ENCODE measurements at places on chromosomes 6 and 20.
A peak's percentile ranks its signal among the peaks of the same experiment; 100 is the strongest.

DNA sequence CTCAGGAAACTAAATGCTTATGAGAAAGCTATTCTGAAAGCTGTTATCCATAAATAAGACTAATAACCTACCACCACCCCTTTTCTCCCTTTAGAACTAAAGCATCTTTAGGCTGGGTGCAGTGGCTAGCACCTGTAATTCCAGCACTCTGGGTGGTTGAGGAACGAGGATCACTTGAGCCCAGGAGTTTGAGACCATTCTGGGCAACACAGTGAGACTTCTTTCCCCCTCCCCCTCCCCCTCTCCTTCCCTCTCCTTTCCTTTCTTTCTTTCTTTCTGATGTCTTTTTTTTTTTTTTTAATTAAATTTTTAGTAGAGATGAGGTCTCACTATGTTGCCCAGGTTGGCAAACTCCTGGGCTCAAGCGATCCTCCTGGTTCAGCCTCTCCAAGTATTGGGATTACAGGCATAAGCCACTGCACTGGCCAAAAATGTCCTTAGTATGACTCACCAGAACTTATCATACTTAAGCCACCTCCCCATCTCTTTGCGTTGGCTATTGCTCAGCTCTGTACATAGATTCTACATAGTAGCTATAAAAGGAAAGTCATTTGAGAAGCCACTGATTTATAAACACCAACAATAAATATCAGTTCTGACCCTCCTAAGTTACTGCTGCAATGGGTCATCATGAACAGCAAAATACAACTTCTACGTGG lies 54.8 kb upstream of the SPDEF start:
- DNase-seq, result peak; percentile 66

DNA sequence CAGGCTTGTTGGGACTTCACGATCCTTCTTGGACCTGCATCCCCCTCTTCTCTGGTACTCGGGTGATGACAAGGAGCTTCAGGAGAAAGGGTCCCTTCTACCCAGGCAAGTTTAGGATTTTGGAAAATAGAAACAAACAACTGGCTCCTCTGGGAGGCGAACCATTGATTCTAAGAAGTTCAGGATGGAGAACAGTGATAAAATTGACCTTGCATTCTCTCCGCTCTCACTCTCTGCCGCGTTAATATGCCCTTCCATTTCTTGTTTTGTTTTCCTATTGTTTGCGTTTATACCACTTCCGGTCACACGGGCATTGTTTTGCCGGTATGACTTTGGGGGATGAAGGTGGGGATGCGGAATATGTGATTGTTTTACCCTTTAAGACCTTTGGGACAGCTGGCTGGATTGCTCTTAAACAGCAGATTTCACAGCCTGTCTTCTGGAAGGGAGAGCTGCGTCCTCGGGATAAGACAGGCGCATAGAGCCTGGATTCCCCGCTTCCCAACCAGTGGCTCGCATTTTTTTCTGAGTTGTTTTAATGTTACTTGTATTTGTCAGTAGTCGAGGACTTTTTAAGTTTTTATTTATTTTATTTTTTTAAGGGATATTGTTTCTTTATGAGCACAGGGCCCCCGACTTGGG lies 144.3 kb upstream of the ZNF184 start:
- DNase-seq, result no peak

- no peak for DNase-seq
Observed at GRCh38 chr6:159056003-159056402, 11.2 kb upstream of the TAGAP start.

- no peak for DNase-seq
Observed at GRCh38 chr6:1679688-1680068, 70.0 kb downstream of the FOXC1 start.

DNA sequence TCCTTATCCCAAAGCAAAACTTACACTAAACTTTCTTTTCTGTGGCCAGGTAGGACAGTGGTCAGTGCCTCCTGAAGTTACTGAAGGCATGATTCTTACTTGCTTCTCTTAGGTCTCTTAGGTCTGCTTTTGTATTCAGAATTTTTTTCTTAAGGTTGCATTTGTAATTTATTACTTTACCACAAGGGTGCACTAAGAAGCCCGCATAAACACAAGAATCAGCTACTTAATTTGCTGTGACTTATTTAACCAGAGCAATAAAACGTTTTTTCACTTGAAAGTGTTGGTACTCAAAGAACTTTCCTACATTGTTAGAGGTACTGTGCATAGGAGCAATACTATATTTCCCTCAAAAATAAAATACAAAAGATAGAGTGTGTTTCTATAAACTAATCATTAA lies 75.4 kb upstream of the LAMA2 start:
- DNase-seq, result peak; percentile 18

- DNase-seq, result no peak
Observed at GRCh38 chr6:154233383-154233782, 123.2 kb downstream of the IPCEF1 start.

GRCh38 chr20:33836277-33836676 lies 25.1 kb downstream of the CHMP4B start:
- no peak for DNase-seq

DNA sequence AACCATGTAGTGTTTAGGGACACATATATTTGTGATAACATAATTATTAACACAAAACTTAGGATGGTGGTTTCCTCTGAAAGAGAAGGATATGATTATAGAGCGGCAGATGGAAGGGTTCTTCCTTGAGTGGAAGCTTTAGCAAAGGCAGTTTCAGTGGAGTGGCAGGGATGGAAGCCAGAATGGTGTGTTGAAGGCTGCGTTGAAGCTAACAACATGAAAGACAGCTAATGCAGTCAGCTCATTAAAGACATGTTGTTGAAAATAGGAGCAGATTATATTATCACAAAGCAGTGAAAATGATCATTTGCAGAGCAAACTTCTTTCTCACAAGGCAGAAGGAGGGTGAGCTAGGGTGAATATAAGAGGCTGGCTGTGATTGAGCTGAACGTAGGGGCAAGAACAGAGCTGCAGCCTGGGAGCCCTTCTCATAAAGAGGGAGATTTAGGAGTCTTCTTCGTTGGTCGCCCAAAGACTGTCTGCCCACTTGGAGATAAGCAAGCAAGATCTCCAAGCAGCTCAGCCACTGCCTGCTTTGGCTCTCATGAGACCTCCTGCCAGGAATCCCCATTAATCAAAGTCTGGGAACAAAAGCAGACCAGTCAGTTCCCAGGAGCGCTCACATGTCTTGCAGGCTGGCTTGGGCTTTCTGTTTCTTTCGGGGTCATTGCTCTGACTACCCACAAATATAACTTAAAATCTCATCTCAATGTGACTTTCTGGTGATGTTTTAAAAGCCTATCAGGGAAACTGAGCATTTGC lies 2.6 kb upstream of the ANKRD6 start:
- no peak for DNase-seq

GRCh38 chr20:50169329-50169823 lies 15.9 kb upstream of the PEDS1 start:
- DNase-seq, result peak; percentile 97

GRCh38 chr20:24164360-24164759 lies 175.8 kb upstream of the GGTLC1 start:
- no peak for DNase-seq

GRCh38 chr6:104941729-104942091 lies 15.2 kb upstream of the LIN28B start:
- no peak for DNase-seq

DNA sequence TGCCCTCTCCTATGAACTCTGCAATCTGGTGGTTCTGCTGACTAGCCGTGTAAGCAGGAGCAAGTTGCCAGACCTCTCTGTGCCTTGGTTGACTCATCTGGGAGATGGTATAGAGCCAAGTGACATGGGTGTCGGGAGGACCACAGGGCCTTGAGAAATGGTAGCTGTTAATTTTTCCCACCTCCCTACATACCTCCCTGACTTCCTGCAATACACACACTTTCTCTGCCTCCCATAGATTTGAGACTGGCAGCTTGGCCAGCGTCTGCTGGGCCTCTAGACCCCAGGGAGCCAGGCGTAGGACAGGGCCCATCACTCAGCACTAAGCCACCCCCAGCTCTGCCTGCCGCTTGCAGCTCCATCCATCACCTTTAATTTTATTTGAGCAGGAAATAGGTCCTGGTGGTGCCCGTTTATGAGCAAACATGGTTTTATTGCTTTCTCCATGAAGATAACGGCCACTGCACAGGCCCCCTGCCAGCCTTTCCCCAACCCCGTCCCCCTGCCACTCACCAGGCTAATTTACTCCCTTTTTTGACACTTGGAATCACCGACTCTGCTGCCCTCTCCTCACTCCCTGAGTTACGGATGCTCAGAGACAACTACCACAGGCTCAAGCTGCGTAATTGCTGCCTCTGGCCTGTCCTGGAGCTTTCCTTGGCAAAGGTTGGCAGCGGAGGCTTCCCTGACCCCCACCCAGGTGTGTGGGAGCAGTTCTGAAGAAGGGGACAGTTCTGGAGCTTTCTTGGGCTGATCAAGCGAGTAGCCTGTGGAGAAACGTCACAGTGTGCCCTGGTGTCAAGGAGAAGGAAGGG lies 11.1 kb downstream of the GLP1R start:
- no peak for DNase-seq

DNA sequence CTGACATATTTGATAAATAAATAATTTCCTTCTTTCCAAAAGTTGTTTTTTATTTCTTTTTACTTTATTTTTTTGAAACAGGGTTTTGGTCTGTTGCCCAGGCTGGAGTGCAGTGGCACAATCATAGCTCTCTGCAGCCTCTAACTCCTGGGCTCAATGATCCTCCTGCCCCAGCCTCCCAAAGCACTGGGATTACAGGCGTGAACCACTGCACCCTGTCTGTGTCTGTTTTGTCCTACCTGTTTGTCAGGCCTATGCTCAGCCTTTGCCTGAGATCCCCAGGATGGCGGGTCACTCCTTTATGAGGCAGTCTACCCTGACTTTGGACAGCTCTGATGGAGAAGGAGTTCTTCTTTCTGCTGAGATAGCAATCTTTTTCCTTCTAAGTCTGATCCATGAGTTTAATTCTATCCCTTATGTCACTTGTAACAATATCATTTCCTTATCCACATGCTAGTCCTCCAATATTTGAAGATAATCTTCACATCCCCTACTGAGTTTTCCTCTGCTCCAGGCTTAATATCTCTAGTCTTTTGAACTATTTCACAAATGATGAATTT lies 14.4 kb upstream of the SLC16A10 start:
- no peak for DNase-seq

- DNase-seq, result no peak
Observed at GRCh38 chr6:34571388-34571787, 15.3 kb upstream of the SPDEF start.

GRCh38 chr20:45523821-45524220 lies 8.4 kb upstream of the SPINT3 start:
- DNase-seq, result no peak

GRCh38 chr20:11852811-11853210 lies 64.9 kb upstream of the BTBD3 start:
- peak; percentile 61 for DNase-seq

- no peak for DNase-seq
Observed at GRCh38 chr6:96923400-96923799, 1.1 kb upstream of the KLHL32 start.

DNA sequence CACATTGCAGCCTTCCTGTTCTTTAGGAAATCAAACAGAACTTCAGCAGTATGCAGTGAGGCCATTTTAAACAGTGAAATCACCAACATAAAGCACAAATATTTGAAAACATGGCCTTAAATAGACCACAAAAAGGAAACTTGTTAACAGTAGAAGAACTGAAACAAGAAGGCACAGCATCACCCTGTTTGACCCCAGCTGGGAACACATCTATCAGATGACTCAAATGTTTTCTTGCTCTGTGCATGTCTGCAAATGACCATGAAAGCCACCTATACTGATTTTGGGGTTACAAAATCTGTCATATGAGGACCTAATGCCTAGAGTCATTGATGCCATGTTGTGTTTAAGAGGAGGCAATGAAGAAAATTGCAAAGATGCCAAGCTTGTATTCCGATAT lies 123.8 kb upstream of the ADGRF1 start:
- DNase-seq, result no peak

DNA sequence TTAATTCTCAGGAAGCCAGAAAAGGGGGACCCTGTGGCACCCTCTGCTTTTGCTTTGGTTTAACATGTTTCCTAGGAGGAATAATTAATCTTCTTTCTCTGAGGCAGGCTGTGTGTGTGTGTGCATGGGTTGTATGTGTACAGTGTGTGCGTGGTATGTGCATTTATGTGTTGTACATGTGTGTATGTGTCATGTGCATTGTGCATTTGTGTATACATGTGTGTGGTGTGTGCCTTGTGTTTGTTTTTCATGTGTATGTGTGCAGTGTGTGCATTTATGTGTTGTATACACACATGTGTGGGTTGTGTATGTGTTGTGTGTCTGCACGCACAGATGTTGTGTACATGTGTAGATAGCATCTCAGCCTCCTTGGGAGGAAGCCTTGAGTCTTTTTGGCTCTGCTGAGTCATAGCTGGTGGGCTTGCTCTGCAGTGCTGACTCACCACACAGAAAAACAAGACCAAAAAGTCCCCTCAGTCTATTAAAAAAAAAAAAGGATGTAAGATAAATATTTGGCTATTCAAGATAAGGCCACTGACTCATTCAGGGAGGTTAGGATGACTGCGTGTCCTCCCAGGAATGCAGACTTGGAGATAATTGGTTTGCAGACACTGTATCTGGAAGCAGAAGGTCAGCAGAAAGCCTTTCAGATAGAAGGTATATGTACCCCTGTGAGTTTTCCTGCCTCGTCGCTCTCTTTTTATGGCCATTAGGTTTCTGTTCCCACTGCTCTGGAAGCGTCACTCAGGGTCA lies 58.6 kb downstream of the SYNJ2 start:
- DNase-seq, result peak; percentile 95

- no peak for DNase-seq
Observed at GRCh38 chr6:39543095-39543494, 182.1 kb downstream of the KIF6 start.

GRCh38 chr6:52760105-52760765 lies 3.0 kb downstream of the GSTA2 start:
- no peak for DNase-seq

- DNase-seq, result no peak
Observed at GRCh38 chr6:41649596-41649995, 11.3 kb downstream of the MDFI start.

GRCh38 chr6:105568751-105569150 lies 165.9 kb upstream of the PREP start:
- no peak for DNase-seq

GRCh38 chr20:21238818-21239536 lies 64.2 kb upstream of the XRN2 start:
- no peak for DNase-seq

- no peak for DNase-seq
Observed at GRCh38 chr20:41038878-41039404, 10.3 kb downstream of the TOP1 start.

DNA sequence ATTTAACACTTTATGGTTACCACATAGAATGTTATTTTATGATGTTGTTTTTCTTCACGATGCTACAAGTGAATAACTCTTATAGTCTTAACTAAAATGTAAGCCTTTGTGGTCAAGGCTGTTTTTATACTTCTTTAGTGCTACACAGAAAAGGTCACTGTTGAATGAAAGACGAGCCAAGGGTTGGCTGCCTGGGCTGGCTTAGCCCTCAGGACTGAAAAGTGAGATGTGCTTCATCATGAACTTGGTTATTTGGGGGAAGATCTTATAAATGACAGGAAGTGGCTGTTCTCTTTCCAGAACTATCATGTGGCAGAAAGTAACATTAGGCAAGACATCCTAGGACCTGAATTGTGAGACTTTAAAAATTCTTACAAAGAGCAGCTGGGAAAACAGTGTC lies 404.0 kb downstream of the BTBD3 start:
- DNase-seq, result no peak

All from HS-5 (cell line).